H9 (cell line): ENCODE measurements at places on chromosomes 3 and 15. TPM values are rescaled to one million over a fixed set of nuclear protein-coding genes. Genes with fewer than 3 reads are reported as not detected.
A peak's percentile ranks its signal among the peaks of the same experiment; 100 is the strongest.

- no peak for DNase-seq
- no peaks in the 10 kb centered on the region for H3K36me3 ChIP-seq
- H3K4me3 ChIP-seq: no peak overlapping the region; the same call in 2 of the 3 replicates
- no peak overlapping the region for H3K27ac ChIP-seq
Observed at GRCh38 chr15:65223996-65224395, 12.7 kb upstream of the CILP start.

DNA sequence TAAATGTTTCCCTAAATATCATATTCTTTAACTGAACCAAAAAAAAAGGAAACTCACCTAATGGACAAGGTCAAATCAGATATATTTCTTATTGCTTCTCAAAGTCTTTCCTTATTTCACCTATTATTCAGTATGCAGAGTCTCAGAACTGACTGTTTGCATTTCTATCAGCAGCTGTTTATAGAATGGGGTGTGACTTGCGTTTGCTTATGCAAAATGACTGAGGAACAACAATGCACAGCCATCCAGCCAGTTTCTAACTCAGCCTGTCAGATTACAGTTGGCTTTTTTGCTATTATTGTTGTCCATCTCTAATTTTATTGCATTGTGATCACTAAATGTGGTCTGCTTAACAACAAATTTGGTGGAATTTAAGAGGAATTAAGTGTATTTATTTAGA is 40.7 kb downstream of the RAB27A start:
- H3K4me1 ChIP-seq: no peaks in the 10 kb centered on the region
- no peak for DNase-seq
- H3K36me3 ChIP-seq: no peaks in the 10 kb centered on the region
- no peaks in the 10 kb centered on the region for H3K27me3 ChIP-seq
- no peak overlapping the region for H3K27ac ChIP-seq

DNA sequence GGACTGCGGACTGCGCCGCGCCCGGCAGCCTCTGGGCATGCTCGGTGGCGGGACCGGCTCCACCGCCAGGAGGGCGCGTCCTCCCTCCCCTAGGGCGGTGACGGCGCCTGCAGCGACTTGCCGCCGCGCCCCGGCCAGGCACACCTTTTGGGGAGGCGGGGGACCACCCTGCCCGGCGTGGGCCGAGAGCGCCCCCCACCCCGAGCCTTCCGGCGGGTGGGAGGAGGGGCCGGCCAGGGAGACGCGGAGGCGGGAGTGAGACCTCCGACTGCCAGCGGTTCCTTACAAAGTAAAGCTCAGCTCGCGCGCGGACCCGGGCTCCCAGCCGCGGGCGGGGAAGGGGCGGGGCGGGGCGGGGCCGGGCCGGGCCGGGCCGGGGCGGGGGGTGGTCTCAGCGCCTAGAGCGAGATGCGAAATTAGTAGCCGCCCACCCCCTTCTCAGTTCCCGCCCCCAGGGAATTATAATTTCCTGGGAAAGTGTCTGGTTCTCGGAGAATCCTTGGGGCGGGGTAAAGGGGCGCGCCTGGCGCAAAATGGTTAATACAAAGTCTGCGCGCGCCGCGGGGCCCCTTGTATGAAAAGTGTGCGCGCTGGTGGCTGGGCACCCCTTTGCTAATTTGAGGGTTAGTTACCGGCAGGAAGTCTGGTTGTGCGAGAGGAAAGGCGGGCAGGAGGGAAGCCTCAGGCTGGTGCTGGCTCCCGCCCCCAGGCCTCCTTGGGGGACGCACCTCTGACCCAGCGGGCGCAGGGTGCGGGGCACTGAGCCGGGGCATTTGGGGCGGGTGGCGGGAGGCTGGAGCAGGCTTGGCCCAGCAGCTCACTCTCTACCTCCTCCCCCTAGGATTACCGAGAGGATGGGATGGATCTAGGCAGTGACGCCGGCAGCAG is 224.8 kb upstream of the IL12A start:
- peak; percentile 91 for DNase-seq
- peak overlapping the region; percentile 99 for H3K4me3 ChIP-seq
- H3K4me1 ChIP-seq: peaks cover 7% of the 10 kb centered on the region; the same call in 1 of the 2 replicates
- H3K36me3 ChIP-seq: no peaks in the 10 kb centered on the region; the same call in 2 of the 3 replicates
- peak overlapping the region; percentile 21 for H3K27ac ChIP-seq

DNA sequence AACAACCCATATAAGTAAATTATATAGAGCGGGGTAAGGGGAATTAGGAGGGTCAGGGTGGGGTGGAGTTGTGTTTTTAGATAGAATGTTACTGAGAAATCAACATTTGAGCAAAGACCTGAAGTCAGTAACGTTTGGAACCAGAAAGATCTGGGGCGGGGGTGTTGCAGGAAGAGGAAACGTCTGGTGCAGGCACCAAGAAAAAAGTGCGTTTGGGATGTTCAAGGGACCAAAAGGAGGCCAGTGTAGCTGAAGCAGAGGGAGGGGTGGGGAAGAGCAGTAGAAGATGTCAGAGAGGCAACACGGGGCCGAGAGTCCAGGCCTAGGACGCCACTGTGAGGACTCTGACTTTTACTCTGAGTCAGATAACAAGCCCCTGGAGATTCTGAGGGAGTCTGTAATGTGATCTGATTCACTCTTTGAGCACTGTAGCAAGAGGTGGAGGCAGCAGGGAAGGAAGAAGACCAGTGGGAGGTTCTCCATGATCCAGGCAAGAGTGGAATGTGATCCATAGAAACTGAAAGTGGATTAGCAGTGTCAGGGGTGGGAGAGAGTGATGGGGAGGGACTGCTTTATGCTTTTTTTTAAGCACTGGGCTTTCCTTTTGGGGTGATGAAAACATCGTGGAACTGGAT is 179.3 kb upstream of the CHRM5 start:
- H3K36me3 ChIP-seq: no peaks in the 10 kb centered on the region
- no peak for DNase-seq
- H3K4me1 ChIP-seq: no peaks in the 10 kb centered on the region
- H3K27ac ChIP-seq: no peak overlapping the region
- no peak overlapping the region for H3K4me3 ChIP-seq

The EHHADH gene
- 2.1 and 2.7 TPM in 2 replicates for total RNA-seq

DNA sequence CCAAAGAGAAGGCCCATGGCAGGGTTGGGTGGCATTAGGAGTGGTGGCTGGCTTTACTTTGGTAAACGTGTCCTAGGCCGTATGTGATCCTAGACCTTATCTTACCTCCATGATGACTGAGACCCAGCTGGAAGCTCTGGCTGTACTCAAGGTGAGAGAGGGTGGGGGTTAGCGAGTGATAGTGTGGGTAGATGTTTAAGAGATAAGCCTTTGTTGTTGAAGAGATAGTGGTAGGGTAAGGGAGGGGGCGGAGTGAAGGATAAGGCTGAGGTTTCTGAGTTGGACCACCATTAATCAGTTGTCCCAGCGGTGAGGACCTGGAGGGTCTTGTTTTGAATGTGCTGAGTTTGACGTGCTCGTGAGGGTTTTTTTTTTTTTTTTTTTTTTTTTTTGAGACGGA is 61.5 kb upstream of the ULK4 start:
- no peaks in the 10 kb centered on the region; the same call in 2 of the 3 replicates for H3K36me3 ChIP-seq
- DNase-seq: no peak
- no peak overlapping the region for H3K4me3 ChIP-seq

The SYNPR gene
- total RNA-seq: 0.17 and 0.64 TPM in 2 replicates

DNA sequence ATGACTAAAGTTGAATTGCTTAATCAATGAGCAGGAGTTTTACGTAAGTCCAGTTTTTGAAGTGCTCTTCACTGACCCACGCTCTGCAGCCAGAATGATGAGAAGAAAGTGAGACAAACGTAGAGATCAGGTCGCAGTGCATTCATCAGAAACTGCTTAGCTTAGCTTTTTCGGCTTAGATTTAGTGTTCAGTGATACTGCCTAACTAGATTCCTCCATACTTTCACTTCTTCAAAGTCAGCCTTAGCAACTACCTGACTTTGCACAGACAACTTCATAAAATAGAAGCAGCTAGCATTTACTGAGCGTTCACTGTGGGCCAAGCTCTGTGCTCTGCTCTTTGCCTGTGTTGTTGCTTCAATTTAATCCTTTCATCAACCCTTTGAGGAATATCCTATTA is 116.1 kb downstream of the KCNH8 start:
- H3K4me1 ChIP-seq: peaks cover 11% of the 10 kb centered on the region; the same call in 1 of the 2 replicates
- no peaks in the 10 kb centered on the region for H3K27me3 ChIP-seq
- no peak for DNase-seq
- H3K27ac ChIP-seq: no peak overlapping the region
- H3K4me3 ChIP-seq: no peak overlapping the region
- no peaks in the 10 kb centered on the region for H3K36me3 ChIP-seq

The CORO2B gene
- 3.1 and 3.2 TPM in 2 replicates for total RNA-seq

GRCh38 chr3:192130534-192131132 is 596.7 kb downstream of the FGF12 start:
- no peak overlapping the region for H3K4me3 ChIP-seq
- no peaks in the 10 kb centered on the region for H3K4me1 ChIP-seq
- peak; percentile 50 for DNase-seq
- no peak overlapping the region for H3K27ac ChIP-seq
- no peaks in the 10 kb centered on the region for H3K27me3 ChIP-seq

GRCh38 chr15:64894395-64895056 is 17.2 kb upstream of the ANKDD1A start:
- H3K27me3 ChIP-seq: no peaks in the 10 kb centered on the region; the same call in 1 of the 2 replicates
- DNase-seq: peak; percentile 75
- peak overlapping the region; percentile 11 for H3K27ac ChIP-seq

DNA sequence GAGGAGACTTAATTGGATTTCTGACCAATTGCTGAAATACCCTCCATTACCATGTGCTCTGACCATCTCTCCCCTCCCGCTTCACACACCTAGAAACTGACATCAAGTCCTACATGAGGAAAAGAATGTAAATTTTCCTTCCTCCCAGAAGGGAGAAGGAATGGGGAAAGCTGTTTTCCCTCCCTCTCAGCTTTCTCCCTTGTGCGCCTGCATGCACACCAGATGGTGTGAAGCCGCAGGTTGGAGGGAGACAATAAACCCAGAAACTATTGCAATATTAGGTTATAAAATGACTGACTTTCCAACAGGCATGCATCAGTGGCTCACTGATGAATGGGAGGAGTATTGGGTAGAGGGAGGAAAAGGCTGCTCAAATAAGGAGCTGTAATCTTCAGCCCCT is 50.9 kb downstream of the MB21D2 start:
- H3K36me3 ChIP-seq: no peaks in the 10 kb centered on the region; the same call in 1 of the 2 replicates
- H3K27me3 ChIP-seq: no peaks in the 10 kb centered on the region
- no peak for DNase-seq
- H3K27ac ChIP-seq: no peak overlapping the region

GRCh38 chr3:174125267-174125824 is 727.8 kb downstream of the NLGN1 start:
- peak; percentile 32 for DNase-seq
- no peaks in the 10 kb centered on the region for H3K27me3 ChIP-seq
- H3K36me3 ChIP-seq: no peaks in the 10 kb centered on the region
- peaks cover 14% of the 10 kb centered on the region for H3K4me1 ChIP-seq
- H3K27ac ChIP-seq: no peak overlapping the region

DNA sequence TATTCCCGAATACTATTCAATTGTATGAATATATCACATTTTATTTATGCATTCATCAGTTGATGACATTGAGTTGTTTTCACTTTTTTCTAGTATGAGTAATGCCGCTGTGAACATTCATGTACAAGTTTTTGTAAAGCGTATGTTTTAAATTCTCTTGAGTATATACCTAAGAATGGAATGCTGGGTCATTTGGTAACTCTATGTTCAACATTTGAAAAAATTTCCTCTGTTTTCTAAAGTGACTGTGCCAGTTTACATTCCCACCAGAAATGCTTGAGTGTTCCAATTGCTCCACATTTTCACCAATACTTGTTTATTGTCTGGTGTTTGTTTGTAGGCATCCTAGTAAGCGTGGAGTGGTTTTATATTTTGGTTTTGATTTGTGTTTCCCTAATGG is 144.5 kb downstream of the EPHA6 start:
- no peak for DNase-seq
- H3K4me1 ChIP-seq: no peaks in the 10 kb centered on the region
- H3K27ac ChIP-seq: no peak overlapping the region
- no peak overlapping the region for H3K4me3 ChIP-seq
- H3K36me3 ChIP-seq: no peaks in the 10 kb centered on the region

- H3K4me3 ChIP-seq: no peak overlapping the region
- H3K36me3 ChIP-seq: no peaks in the 10 kb centered on the region
- no peak for DNase-seq
Observed at GRCh38 chr3:11932636-11933035, 71.6 kb upstream of the SYN2 start.

GRCh38 chr3:58242340-58242739 is 4.7 kb downstream of the ABHD6 start:
- DNase-seq: no peak
- H3K27ac ChIP-seq: no peak overlapping the region
- H3K27me3 ChIP-seq: peaks cover 5% of the 10 kb centered on the region; the same call in 1 of the 2 replicates
- H3K36me3 ChIP-seq: no peaks in the 10 kb centered on the region

DNA sequence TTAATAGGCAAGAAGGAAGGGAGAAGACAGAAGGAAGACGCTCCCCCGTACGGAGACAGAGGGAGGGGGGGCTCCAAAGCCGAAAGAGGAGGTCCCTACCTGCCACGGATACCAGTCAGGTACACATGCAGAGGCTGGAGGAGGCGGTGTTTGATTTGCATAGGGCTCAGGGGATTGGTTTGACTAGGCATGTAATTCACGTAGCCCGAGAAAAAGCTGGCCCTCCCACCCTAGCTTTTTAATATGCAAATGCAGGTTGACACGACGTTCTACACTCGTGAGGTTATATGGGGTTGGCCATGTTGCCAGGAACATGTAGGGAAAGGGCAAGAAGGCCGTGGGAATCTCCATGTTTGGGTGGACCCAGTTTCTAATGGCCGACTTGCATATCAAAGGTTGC is 29.8 kb downstream of the ZNF592 start:
- no peak overlapping the region for H3K27ac ChIP-seq
- no peaks in the 10 kb centered on the region for H3K4me1 ChIP-seq
- H3K36me3 ChIP-seq: peaks cover 16% of the 10 kb centered on the region
- H3K27me3 ChIP-seq: no peaks in the 10 kb centered on the region
- DNase-seq: peak; percentile 82

- no peak overlapping the region for H3K4me3 ChIP-seq
- DNase-seq: no peak
- no peak overlapping the region for H3K27ac ChIP-seq
- no peaks in the 10 kb centered on the region for H3K36me3 ChIP-seq
- no peaks in the 10 kb centered on the region for H3K27me3 ChIP-seq
Observed at GRCh38 chr3:71693641-71694040, 31.6 kb downstream of the EIF4E3 start.

- no peak overlapping the region for H3K27ac ChIP-seq
- no peak for DNase-seq
- no peaks in the 10 kb centered on the region for H3K27me3 ChIP-seq
- H3K36me3 ChIP-seq: peaks cover 50% of the 10 kb centered on the region
- H3K4me3 ChIP-seq: peak overlapping the region; percentile 90
Observed at GRCh38 chr3:48636149-48636655, 941 bp upstream of the SLC26A6 start.

- H3K4me3 ChIP-seq: no peak overlapping the region
- no peak for DNase-seq
- no peaks in the 10 kb centered on the region for H3K36me3 ChIP-seq
- H3K27me3 ChIP-seq: no peaks in the 10 kb centered on the region
Observed at GRCh38 chr15:94036156-94036555, 195.2 kb upstream of the MCTP2 start.

GRCh38 chr3:14177580-14178246 is 688 bp downstream of the XPC start:
- no peak overlapping the region for H3K27ac ChIP-seq
- no peaks in the 10 kb centered on the region for H3K4me1 ChIP-seq
- DNase-seq: no peak
- peaks cover 19% of the 10 kb centered on the region for H3K36me3 ChIP-seq
- no peaks in the 10 kb centered on the region for H3K27me3 ChIP-seq

The GOLGA8G gene
- total RNA-seq: not detected in 2 replicates

GRCh38 chr15:45138814-45139765 is 9.3 kb downstream of the DUOX1 start:
- no peaks in the 10 kb centered on the region; the same call in 1 of the 2 replicates for H3K4me1 ChIP-seq
- DNase-seq: no peak
- H3K36me3 ChIP-seq: no peaks in the 10 kb centered on the region
- H3K27me3 ChIP-seq: peaks cover 22% of the 10 kb centered on the region

The TARS3 gene
- total RNA-seq: 14.1 and 14.9 TPM in 2 replicates
